ENCODE measurements at places on chromosomes 6 and 20.

DNA sequence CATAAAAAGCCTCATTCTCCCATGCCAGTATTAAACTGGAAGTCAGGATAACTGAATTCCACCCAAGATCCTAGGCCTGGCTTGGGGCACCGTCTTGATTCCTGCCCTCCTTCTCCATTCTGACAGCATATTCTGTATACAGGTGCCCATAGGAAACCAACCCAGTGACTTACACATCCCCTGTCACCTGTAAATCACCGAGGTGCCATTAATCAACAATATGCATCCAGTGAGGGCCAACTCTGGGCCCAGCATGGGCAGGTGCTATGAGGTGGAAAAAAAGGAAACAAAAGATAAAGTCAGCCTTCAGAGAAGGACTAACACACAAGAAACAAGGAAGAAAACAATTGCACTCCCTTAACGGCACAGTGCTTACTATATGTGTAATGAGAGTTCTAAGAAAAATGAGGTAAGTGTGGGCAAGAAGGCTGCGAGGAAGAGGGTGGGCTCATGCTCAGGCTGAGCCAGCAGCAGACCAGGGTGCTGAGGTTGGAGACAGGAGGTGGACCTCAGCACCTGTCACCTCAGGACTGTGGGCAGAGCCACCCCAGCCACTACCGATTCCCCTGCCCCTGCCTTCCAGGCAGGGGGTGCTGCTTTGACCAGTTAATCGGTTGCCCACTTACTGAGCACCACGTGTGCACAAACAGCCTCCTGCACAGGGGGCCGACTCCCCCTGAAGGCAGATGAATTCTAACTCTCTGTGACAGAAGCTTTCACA is 105.9 kb downstream of the TRERF1 start:
- DNase-seq = no peak

DNA sequence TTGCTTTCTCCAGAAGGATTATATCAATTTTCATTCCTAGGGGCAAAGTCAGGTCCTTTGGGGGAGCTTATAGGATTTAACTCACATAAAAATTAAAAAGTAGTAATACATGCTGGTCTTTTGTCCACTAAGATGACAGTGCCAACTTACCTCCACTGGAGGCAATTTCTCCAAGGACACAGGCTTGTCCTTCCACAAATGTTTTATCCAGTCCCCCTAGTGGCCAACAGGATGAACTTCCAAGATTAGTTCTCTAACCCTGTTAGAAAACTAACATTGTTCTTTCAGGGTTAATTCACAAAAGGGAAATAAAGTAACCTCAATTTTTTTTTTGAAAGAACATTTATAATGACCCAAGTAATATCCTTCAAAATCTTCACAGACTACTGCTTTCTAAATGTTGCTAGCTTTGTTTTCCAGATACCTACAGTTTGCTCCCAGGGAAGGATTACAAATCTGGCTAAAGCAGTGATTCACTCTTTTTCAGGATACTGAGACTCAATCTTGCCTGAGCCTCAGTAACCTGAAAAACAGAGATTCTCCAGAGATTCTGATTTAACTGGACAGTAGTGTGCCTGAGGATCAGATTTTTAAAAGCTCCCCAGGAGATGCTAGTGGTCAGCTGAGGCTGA is 31.7 kb upstream of the UBR2 start:
- DNase-seq = peak; percentile 67

GRCh38 chr6:110449541-110449895 is 26.9 kb downstream of the SLC22A16 start:
- DNase-seq = no peak

- DNase-seq = no peak
Measured at GRCh38 chr6:116512111-116512559, 696 bp downstream of the CALHM5 start.

DNA sequence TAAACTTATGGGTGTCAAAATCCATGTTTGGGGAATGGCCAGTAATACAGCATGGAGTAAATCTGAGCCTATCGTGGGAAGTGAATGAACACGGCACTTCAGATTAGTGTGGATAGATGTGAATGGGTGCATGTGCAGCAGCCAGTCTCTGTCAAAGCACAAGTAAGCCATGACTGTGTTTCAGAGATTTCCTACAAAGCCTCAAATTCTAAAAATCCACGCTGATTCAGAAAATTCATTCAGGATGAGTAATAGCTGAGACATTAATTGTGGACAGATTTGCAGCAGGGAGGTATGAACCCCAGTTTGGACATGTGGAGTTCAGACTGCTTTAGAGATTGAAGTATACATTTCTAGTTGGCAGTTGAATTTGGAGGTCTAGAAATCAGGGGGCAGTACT is 115.1 kb downstream of the QKI start:
- DNase-seq = peak; percentile 78
